NCI-H146 (cell line): ENCODE measurements at places on chromosomes 6 and 20.

DNA sequence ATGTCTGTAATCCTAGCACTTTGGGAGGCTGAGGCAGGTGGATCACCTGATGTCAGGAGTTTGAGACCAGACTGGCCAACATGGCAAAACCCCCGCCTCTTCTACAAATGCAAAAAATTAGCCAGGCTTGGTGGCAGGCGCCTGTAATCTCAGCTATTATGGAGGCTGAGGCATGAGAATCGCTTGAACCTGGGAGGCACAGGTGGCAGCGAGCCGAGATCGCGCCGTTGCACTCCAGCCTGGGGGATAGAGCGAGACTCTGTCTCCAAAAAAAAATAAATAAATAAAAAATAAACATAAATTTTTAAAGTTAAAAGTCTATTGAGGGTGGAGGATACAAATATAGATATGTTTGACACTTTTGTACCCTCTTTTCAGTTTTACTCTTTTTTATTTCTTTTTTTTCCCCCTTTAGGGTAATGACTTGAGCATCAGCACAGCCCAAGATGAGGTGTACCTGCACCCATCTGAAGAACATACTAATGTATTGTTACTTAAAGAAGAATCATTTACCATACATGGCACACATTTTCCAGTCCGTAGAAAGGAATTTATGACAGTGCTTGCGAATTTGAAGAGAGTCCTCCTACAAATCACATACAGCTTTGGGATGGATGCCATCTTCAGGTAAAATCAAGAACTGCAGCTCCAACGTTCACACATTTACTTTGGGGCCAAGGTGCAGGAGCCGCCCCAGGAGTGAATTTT, 368.9 kb downstream of the LAMA2 start:
- DNase-seq = peak; percentile 80

DNA sequence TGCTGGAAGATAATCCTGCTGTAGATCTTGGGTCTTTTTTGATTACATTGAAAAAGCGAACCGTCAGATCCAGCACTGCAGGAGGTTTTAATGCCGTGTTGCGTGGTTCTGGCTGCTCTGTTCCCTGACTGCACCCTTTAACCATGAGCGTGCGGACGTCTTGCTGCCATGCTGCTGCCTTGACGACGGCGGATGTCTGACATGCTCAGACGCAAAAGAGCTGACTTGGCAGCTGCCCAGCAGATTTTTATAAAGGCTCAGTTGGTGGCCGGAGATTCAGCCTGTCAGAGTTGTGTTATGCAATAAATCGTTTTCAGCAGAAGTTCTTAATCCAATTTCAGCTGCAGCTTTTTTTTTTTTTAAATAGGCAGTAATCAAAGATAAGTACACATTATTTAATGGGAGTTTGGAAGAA, 119.4 kb downstream of the JARID2 start:
- DNase-seq = peak; percentile 92

GRCh38 chr6:166313255-166314070, 5.3 kb upstream of the PRR18 start:
- DNase-seq = peak; percentile 54

DNA sequence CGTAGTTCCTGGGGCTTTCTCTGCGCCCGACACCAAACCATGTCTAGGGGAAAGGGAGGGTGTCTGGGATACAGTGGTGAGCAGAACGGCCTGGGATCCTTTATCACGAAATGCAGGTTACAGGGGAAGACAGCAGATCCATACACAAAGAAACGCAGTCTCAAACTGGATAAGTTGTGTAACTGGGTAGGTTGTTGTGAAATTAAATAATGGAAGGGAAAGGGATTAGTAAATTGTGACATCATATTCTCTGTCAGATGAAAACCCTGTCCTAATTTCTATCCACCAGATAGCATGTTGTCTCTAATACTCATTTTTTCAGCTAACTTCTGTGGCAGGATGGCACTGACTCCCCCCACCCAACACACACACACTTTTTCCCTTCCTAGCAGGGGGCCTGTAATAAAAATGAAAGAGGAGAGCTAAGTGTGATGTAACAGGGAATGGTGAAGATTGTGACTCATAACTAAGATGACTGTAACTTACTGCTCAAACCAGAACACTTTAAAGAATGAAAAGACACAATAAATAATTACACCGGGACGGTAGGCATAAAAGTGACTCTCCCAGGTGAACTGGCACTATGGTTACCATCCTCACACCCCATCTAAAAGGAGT, 769 bp upstream of the TRPC4AP start:
- peak; percentile 54 for DNase-seq

- DNase-seq = no peak
These were observed 14.2 kb downstream of the RRP36 start for GRCh38 chr6:43035495-43036194.

DNA sequence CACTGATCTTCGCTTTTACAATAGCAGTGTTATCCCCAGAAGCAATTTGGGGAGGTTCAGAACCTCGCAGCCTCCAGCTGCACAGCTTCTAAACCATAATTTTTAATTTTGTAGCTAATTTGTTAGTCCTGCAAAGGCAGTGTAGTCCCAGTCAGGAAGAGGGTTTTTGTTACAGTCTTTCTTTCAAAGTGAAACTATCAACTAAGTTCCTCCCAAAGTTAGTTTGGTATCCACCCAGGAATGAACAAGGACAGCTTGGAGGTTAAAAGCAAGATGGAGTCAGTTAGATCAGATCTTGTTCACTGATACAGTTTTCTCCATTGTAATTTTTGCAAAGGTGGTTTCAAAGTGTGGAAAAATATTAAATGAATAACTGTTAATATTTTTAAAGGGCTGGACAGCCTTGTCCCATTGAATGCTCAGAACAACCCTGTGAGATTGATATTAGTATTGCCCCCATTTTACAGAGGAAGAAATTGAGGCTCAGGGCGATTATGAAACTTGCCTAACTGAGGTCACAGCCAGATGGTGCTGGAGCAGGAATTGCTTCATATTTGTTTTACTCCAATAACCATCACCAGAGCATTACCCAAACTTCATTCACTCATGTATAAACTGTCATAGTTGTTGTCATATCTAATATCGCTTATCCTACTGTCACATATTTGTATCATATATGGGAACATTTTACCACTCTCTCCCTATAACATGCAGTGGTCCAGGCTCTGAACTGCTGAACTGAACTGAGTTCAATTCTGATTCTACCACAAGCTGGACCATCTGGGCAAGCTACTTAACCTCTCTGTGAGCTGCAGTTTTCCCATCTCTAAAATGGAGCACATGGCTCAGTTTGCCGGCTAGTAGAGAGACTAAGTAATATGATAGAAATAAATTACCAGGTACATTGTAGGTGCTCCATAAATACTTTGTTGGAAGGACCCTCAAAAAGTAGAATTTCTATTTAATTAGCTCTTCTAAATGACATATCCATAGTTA, 213.8 kb downstream of the BCAS1 start:
- no peak for DNase-seq
